ENCODE measurements at places on chromosomes 5 and 9.

GRCh38 chr5:172870715-172871461, 36.8 kb downstream of the ERGIC1 start:
- DNase-seq, result no peak

DNA sequence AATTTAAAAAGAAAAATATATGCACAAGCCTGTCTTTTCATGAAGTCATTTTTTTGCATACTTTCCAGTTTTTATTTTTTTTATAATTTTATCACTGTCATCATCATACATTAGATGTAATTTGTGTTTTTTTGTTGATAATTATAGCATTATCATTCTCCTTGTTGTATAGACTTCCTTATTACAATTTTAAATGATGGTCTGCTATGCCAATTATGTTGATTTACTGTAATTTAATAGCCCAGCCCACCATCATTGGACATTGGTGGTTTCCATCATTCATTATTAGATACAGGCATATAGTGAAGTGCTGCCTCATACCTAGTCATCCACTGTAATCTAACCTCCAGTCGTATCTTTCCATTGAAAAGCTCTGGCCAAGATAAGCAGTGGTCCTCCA, 3.8 kb upstream of the TJP2 start:
- DNase-seq, result no peak

GRCh38 chr9:81497091-81497490, 192.3 kb downstream of the TLE1 start:
- no peak for DNase-seq

- no peak for DNase-seq
Observed at GRCh38 chr9:69134412-69134811, 39.7 kb upstream of the TJP2 start.

DNA sequence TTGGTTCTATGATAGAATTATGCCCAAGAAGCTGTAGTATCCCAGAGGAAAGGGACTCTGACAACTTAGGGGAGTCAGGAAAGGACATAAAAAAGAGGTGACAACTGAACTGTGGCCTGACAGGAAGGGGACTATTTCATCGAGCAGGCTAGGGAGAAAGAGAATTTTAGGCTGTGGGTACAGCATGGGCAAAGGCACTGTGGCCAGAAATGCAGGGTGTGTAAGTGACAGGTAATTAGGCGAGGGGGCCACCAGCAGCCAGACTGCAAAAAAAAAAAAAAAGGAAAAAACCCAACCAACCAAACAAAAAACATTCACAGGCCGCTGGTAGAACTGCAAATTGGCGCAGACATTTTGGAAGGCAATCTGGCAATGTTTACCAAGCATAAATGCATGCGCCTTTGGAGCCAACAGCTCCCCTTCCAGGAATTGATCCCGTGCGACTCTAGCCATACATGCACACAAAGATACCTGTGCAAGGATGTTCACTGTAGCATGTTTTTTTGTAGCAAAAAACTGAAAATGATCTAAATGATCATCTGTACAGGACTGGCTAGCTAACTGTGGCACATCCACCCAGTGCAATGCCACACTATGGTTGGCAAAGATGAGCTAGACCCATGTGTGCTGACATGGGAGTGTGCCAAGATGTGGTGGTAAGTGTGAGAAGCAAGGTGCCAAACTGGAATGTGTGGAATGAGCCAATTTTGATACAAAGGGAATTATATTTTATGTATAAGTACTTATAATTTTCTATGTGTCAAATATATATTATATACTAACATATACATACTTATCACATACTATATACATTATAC, 1.1 kb downstream of the EIF4E1B start:
- DNase-seq, result no peak

GRCh38 chr5:169218861-169219260, 82.1 kb downstream of the SLIT3 start:
- DNase-seq, result no peak

DNA sequence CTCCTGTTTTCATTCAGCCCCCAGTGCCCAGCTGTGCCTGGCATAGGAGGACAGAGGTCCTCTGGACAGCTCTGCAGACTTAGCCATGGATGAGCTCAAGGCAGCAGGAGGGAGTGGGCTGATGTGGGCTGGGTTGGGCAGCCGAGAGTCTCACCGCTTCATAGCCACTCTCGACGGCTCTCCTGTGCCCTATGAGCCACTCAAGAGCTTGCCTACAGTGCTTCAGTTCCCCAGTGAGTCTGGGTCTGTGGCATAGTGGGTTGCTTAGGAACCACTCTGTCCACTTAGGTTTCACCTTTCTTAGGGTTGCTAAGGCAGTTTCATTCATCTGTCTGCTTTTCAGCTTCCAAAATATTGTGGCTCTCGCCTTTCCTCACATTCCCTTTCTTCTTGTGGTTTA, 296.8 kb downstream of the ICE1 start:
- DNase-seq, result no peak

GRCh38 chr5:170183816-170184687, 48.7 kb upstream of the C5orf58 start:
- no peak for DNase-seq

GRCh38 chr9:82196622-82197441, 208.3 kb downstream of the SPATA31D1 start:
- no peak for DNase-seq

DNA sequence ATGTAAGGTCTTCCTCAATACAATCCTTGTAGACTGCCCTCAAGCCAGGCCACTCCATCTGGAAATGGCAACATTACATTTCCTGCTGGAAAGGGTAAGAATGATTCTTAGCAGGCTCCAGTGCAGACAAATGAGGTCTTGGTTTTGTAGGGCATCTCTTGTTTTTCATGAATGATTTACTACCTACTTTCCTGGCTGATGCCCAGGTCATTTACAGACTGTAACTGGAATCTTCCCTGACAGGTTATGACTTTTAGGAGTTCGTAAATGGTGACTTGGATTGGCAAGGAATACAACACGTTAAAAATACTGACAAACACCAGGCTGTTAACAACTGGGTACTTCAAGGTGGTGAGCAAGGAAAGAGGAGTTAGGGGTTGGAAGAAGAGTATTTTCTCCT, 510.5 kb upstream of the TNC start:
- no peak for DNase-seq

GRCh38 chr5:69432412-69433206, 17.7 kb downstream of the MARVELD2 start:
- no peak for DNase-seq

- DNase-seq, result no peak
Observed at GRCh38 chr5:180540050-180540694, 46.0 kb downstream of the CNOT6 start.

GRCh38 chr9:136363106-136363948, at the start of gene DNLZ:
Gene DNLZ, minus strand, starts transcription at chr9:136363744. Its CDS starts 30 bp downstream, at chr9:136363714.
- peak; percentile 91 for DNase-seq

DNA sequence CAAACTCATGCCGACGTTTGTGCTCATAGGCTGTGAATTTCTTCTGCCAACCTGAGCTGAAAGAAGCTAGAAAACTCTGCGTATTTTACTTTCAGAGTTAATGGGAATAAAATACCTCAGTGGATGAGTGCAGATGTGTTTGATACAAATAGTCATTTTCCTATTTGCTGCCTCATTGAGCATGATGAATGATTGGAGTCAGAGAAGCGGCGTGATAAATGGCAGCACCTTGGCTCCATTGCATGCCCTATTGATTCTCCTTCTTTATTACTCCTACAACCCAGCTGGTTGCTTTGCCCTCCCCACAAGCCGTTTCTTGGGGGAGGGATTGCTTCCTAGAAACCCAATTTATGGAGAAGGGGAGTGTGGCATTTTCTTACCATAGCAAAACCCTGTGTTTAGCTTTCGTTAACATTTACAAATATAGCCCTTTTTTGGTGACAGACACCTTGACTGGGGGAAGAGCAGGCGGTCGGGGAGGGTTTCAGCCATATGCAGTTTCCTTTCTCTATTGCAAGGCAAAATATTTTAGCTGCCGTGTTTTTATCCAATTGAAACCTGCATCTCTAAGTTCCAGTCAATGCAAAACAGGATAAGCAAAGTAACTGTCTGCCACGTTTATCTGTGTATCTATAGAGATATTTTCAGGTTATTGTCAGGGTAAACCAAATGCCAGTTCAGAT, 93.1 kb upstream of the TBCA start:
- no peak for DNase-seq
